ENCODE measurements at places on chromosomes 16 and 17. TPM values are rescaled to one million over a fixed set of nuclear protein-coding genes. Genes with fewer than 3 reads are reported as not detected.

The HOXB8 gene
- total RNA-seq: 4.9 TPM

The PYDC1 gene
- total RNA-seq: not detected

The COPRS gene
- total RNA-seq: 45.7 TPM

The HNF1B gene
- total RNA-seq: not detected

The PRR15L gene
- not detected for total RNA-seq

The PNMT gene
- total RNA-seq: 0.31 TPM

The NLRP1 gene
- 13.1 TPM for total RNA-seq

The KRTAP16-1 gene
- not detected for total RNA-seq

All from bladder microvascular endothelial cell (primary cell).